ENCODE measurements at places on chromosomes 12 and 14. TPM values are rescaled to one million over a fixed set of nuclear protein-coding genes. Genes with fewer than 3 reads are reported as not detected.

Gene SLC35F4
- total RNA-seq: not detected

Gene COCH
- total RNA-seq: 1.1 TPM

Gene PAH
- not detected for total RNA-seq

Gene EEF1AKMT3
- total RNA-seq: 2.5 TPM

Gene IKZF4
- 16.3 TPM for total RNA-seq

Gene PRIM1
- 83.7 TPM for total RNA-seq

Data from activated CD4-positive, alpha-beta T cell treated with anti-CD3 and anti-CD28 coated beads for 36 hours (primary cell).